HL-60 (cell line): ENCODE measurements at places on chromosomes 16 and 17.
A peak's percentile ranks its signal among the peaks of the same experiment; 100 is the strongest.

DNA sequence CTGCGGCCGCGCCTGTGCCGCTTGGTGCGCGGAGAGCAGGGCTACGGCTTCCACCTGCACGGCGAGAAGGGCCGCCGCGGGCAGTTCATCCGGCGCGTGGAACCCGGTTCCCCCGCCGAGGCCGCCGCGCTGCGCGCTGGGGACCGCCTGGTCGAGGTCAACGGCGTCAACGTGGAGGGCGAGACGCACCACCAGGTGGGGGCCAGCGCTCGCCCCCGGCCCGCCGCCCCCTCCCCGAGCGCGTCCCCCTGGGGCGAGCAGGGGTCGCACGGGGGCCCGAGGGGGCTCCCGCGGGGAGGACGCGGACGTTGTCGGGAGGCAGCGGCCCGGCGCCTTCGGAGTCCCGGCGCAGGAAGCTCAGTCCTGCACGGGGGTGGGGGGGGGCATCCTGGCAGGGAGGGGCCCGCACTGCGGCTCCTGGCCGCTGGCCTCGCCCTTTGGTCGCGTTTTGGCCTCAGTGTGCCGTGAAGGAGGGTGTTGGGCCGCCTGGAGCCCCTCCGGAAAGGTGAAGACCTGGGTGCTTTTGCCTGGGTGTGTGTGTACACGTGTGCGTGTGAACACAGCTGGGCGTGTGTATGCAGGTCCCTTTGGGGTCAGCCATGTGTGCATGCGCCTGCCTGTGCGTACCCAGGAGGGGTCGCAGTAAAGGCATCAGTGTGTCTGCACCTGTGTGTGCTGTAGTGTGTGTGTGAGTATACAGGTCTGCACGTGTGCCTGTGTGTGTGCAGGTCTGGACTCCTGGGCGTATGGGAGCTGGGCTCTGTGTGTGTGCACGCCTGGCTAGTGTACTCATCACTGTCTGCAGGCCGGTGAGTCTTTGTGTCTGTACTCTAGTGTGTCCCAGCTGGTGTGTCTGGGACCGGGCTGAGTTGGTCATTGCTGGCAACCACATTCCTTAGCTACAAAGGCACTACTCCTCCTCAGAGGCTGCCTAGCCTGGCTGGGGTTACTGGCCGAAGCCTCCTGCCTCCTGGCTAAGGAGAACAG is 615 bp downstream of the NHERF2 start:
- DNase-seq = no peak

DNA sequence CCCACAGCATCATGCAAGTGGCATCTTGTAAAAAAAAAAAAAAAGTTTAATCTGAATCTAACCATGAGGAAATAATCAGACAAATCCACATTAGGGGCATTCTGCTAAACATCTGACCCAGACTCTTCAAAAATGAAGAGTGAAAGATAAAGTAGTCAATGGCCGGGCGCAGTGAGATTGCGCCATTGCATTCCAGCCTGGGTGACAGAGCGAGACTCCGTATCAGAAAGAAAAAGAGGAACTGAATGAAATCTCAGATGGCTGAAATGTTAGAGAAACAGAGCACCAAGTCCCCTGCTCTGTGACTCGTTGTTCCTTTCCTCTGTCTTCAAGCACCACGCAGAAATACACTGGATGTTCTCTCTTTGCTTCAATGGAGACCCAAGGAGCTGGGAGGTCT is 12.7 kb upstream of the RNF135 start:
- no peak for DNase-seq

DNA sequence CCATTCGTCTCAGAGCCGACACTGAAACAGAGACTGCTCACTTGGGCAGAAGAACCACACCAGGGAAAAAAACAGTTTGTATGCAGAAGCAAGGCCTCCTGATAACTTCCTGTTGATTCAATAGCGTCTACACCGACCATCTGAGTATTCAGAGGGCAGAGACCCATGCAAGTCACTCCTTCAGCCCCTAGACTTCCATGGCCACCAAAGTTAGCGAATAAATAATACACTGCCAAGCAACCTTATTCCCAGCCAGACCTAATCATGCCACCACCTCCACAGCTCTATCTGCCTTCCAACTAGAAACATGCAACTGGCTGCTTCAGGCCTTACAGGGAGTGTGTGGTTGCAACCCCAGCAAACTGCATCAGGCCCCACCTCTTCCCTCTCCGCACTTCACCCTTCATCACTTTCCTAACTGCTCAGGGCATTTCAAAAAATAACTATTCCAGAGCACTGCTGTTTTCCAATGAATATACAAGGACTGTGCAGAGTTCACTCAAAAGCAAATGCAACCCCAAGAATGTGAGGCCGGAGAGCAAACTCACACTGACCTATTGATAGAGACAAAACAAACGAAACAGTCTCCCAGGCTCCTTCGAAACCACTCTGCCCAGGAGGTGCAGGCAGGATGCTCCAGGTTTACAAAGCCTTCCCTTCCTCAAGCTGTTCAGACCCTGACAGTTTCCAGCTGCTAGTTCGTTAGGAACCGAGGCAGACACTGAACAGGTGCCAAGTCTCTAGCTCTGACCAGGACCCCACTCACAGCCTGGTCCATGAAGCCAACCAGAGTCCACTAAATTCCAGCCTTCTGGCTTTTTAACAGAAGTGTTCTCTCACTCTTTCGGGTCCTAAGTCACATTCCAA is 3.6 kb downstream of the USP7 start:
- DNase-seq = peak; percentile 52

GRCh38 chr17:47806026-47806912 is 15.3 kb downstream of the OSBPL7 start:
- DNase-seq = no peak

DNA sequence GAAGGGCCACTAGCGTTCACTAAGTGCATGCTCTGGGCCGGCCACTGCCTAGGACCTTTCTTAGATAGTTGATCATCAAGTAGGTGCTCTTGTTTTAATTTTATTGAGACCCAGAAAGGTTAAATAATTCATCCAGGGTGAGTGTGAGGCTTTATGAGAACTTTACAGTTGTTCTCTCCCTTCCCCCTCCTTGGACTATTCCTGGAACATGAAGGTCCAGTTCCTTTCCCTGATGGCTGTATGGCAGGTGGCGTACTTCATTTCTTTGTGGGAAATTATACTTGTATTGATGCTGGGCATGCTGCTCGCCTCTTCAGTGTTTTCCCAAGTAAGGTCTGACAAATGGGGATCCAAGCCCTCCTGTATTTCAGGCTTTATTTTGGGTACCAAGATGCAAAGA is 8.5 kb downstream of the SGF29 start:
- no peak for DNase-seq

DNA sequence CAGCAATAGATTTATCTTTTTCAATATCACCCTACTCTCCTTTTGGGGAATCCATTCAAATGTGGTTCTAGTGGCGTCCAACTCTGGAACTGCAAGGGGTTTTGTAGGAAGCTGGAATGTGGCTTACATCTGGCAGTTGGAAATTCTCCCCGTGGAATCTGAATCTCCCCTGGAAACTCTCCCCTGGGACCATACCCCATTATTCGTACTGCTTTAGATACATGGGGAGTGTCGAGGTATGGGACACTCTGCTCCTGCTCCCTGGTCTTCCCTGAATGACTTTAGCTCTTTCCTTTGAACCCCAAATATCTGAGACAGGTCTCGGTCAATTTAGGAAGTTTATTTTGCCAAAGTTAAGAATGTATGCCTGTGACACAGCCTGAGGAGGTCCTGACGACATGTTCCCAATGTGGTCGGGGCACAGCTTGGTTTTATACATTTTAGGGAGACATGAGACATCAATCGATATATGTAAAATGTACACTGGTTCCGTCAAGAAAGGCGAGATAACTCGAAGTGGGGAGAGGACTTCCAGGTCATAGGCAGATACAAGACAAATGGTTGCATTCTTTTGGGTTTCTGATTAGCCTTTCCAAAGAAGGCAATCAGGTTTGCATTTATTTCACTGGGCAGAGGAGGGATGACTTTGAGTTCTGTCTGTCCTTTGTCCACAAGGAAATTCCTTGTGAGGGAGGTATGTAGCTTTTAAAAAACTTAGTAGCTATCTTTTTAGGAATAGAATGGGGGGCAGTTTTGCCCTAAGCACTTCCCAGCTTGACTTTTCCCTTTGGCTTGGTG is 89.1 kb upstream of the CORO6 start:
- DNase-seq = no peak

GRCh38 chr16:73122604-73123391 is 74.9 kb upstream of the ZFHX3 start:
- no peak for DNase-seq

- no peak for DNase-seq
Observed at GRCh38 chr17:27919079-27919478, 25.9 kb upstream of the LYRM9 start.

GRCh38 chr16:89606006-89606405 is 7.4 kb upstream of the DPEP1 start:
- DNase-seq = no peak

- no peak for DNase-seq
Observed at GRCh38 chr17:29054835-29055234, 11.9 kb downstream of the PIPOX start.

GRCh38 chr16:87045466-87046216 is 271.6 kb downstream of the C16orf95 start:
- no peak for DNase-seq

DNA sequence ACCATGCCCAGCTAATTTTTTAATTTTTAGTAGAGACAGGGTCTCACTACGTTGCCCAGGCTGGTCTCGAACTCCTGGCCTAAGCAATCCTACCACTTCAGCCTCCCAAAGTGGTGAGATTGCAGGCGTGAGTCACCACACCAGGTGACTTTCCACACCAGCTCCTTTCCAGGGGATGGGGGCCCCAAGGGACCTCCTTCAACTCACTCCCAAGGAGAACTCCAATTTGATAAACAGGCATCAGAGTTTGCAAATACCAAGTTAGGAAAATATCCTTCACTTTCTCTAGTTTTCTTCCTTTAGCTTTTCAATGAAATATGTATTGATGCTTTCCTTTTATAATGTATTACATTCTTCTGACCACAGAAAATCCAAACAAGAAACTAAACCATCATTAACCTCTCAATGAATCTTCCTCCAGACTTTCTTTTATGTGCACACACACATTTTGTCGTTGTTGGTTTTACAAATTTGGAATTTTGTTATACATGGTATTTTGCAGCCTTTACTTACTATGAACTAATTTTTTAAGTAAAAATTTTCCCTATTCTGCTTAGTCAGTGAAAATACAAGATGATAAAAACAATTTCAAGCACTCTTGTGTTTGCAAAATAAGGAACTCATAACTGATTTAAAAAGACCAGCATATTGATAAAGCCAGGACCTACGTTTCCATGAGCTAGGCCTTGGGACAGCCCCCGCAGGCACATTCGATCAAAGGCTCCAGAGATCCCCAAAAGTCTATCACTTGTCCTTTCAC is 32.0 kb downstream of the GAS7 start:
- DNase-seq = no peak

- peak; percentile 66 for DNase-seq
Observed at GRCh38 chr16:48201515-48202201, 42.4 kb upstream of the LONP2 start.

GRCh38 chr16:17313085-17313611 is 157.6 kb downstream of the XYLT1 start:
- no peak for DNase-seq

- no peak for DNase-seq
Observed at GRCh38 chr16:28009586-28010373, 53.7 kb downstream of the GSG1L start.

- no peak for DNase-seq
Observed at GRCh38 chr16:79359082-79359481, 241.5 kb downstream of the MAF start.

DNA sequence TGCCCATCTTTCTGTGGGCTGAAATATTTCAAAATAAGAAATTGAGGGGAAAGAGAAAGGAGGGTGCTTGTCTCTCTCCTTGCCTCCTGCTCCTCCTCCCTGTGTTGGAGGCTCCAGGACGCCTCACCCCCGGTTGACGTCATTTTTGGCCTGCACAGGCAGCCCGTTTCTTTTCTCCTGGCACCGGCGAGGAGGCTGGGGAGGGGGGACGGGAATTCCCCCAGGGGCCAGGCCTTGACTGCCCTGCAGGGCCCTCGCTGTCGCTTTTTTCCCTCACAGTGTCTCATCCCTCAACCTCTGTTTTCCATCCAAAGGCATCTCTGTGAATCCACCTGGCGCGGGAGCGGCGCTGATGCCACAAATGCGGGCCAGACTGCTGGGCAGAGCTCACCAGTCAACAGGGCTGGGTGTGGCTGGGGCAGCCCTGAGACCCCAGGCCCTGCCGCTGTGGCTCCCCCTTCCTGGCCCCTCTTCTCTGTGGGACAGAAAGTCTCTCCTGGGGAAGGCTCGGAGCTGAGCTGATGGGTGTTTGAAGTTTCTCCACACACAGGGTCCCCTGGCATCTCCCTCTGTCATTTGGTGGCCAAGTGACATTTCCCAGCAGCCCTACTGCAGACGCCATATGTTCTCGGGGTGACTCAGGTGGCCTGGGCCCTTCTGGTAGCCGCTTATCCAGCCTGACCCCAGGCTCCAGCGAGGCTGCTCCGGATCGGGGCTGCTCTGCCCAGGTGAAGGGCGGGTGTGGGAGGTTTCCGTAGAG is 16.0 kb downstream of the CENPX start:
- no peak for DNase-seq

DNA sequence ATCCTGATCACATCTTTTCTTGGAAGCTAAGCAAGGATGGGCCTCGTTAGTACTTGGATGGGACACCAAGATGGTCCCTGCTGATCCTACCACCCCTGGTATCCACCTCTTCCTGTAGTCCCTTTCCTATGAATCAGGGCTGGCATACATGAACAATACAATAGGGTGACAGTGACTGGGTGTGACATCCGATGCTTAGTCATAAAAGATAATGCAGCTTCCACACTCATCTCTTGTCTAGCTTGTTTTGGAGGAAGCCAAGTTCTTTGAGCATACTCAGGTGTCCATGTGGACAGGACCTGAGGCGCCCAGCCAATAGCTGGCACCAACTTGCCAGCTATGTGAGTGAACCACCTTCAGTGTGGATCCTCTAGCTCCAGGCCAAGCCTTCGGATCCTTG is 62.5 kb upstream of the NFAT5 start:
- DNase-seq = no peak

DNA sequence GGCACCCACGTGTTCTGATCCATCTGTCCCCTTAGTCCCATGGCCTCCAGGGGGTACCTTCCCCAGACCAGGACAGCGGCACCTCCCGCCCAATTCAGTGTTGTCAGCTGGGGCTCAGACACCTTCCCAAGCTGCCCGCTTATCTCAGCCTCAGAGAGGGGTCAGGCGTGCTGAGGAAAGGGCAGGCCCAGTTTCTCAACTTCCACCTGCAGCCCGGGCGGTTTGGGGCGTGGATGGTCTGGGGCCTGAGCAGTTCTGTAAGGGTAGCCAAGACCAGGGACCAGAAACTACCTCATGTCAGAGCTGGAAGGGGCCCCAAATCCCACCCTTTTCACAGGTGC is 5.1 kb downstream of the PLCD3 start:
- DNase-seq = no peak

DNA sequence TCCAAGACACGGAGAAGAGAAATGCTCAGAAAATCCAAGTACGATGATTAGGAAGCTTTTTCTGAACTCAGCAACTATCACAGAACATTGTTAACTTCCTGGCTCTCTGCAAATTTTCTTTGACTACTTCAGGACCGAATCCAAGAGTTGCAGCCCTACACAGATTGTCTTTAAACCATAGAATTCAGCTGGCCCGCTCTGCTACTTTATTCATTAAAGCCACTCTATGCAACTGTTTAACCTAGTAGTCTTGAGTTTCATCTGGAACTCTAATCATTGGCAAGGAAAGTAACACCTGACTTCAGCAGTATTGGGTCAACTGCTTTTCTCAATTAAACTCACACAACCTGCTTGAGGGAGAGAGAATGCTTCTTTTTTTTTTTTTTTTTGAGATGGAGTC is 210.1 kb downstream of the SLC39A11 start:
- DNase-seq = no peak
